ENCODE measurements at places on chromosomes 7 and 10.

- no peak for DNase-seq
Observed at GRCh38 chr7:99623091-99623693, 6.4 kb downstream of the ZSCAN25 start.

DNA sequence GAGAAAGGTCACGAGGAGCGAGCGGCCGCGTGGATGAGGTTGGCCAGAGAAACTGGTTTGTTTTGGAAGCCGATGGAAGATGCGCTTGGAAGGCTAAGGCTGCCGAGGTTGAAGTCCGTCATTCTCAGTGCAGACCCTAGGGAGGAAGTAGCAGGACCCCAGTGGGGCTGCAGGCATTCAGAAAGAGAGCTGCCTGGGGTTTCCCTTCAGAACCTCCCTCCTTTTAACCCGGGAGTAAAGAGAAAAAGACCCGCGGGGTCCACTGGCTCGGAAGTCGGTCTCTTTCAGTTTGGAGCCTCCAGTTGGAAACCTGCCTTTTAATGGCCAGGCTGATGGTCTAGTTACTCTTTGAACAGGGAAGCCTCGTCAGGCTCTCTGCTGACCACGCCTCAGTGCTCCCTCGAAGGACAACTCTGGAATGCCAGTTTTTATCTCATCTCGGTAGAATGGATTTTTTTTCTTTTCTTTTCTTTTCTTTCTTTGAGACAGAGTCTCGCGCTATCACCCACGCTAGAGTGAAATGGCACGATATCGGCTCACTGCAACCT is 188.6 kb downstream of the CUX1 start:
- DNase-seq: no peak

DNA sequence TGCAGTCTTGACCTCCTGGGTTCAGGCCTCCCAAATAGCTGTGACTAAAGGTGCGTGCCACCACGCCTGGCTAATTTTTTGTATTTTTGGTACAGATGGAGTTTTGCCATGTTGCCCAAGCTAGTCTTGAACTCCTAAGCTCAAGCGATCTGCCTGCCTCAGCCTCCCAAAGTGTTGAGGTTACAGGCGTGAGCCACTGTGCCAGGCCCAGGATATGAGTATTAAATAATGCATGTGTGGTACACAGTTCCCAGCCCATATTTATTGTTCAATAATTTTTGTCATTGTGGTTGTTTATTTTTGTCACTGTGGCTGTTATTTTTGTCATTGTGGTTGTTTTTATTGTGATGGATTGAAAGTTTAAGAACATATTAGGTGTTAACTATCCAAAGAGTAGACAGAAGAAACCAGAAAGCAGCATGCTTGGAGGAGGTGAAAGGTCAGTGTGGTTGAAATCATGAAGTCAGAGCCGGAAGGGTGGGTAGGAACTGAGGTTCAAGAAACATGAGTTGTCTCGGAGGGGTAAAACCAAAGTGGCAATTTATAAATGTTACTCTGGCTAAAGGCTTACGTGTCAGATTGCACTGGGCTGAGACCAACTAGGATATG is 45.0 kb downstream of the MRC1 start:
- no peak for DNase-seq

- DNase-seq: no peak
Observed at GRCh38 chr10:103635580-103635979, 142.1 kb downstream of the NEURL1 start.

GRCh38 chr7:78720066-78720465 is 733.4 kb downstream of the MAGI2 start:
- DNase-seq: no peak

- DNase-seq: no peak
Observed at GRCh38 chr7:699476-700170, 26.9 kb upstream of the DNAAF5 start.

DNA sequence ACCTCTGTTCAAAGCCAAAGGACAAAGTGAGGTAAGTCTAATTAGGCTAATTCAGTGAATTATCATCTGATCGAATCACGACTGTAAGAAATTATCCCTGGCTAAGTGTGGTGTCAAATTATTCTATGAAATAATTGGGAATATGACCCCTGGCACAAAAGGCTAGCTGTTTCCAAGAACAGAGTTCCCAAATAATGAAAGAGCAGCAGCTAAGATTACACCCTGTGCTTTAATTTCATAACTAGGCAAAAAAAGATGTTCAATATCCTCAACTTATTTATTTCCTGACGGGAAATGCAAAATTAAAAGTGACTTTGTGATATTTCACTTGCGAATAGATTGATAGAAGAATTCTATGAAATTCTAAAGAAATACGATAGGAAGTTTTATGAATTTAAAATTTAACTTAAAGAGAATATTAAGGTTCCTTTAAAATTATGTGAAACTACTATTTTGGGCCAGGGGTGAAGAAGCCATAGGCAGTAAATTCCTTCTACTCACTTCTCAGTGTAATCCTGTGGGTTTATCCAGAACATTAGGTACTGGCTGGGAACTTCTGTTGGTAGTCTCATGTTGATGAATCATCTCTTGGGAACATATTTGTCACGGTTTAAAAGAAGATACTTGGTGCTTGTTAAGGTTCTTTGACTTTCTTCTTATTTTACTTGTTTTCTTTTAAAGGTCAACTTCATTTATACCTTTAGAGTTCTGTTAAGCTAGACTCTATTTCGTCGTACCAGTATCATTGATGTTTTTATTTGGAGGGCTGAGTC is 148.5 kb downstream of the POLR1F start:
- no peak for DNase-seq

DNA sequence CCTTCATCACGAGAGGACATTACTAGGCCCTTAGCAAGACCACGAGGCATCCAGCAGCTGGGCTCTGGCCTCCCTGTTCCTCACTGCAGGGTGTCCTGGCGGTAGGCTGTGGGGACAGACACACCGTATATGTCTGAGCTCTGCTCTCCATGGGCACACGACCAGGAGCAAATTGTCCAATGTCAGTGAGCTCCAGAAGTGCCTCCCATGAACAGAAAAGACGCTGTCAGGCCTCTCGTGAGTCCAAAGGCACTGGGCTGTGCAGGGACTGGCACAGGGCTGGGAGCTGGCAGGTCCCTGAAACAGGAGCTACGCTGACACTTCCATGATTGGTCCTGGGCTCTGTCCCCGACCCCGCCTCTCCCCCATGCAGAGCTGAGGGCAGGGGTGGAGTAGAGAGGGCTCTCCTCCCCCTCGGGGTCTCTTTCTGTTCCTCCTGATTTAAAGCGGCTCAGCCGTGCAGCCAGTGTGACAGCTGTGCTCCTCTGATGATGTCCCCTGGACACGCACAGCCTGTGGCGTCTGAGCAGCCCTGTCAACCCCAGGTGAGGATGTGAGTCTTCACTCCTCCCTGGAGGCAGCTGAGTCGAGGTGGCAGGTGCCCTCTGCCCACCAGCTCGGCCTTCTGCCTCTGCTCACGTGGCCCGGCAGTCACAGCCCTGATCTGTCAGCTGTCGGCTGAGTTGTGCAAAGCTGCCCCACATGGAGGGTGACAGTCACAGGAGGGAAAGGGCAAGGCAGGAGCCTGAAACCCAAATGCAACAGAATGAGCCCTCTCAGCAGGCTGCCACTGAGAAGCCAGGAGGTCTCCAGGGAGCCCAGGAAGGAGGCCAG is 13.0 kb downstream of the ANTXRL start:
- no peak for DNase-seq

DNA sequence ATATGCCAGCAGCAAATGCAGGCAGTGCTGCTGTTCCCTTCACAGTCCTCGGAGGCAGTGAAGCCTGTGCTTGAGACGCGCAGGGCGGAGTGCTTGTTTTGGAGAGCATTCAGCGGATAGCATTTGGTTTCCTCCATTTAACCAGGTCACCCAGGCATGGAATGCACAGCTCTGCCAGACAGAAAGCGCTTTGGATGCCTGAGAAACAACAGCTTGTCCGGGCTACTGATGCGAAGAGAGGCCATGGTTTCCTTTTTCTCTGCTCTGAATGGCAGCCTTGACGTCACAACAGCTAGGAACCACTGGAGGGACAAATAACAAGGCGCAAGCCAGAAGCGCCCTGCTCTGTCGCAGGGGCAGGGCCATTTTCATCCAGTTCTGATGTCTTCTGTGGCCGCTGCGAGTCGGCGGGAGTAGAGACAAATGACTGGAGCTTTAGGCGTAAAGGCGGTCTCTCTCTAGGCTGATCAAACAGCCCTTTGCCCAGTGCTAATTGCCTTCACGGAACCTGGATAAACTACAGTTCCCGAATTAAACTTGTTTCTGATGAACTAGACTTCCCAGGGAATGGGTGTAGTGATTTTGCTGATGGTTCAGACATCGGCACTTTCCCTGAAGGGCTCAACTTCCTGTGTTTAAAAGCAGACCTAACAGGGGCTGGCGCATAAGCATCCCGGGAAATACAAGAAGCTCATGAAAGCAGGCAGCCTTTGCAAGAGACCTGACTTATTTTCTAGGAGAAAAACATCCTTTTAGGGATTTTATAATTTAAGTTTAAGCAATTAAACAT is 187.6 kb upstream of the KLF14 start:
- no peak for DNase-seq

- no peak for DNase-seq
Observed at GRCh38 chr10:20287586-20287985, 471.4 kb downstream of the PLXDC2 start.

GRCh38 chr7:131219312-131220041 is 108.2 kb upstream of the MKLN1 start:
- DNase-seq: no peak

- DNase-seq: no peak
Observed at GRCh38 chr7:47227762-47228177, 354.1 kb downstream of the TNS3 start.

DNA sequence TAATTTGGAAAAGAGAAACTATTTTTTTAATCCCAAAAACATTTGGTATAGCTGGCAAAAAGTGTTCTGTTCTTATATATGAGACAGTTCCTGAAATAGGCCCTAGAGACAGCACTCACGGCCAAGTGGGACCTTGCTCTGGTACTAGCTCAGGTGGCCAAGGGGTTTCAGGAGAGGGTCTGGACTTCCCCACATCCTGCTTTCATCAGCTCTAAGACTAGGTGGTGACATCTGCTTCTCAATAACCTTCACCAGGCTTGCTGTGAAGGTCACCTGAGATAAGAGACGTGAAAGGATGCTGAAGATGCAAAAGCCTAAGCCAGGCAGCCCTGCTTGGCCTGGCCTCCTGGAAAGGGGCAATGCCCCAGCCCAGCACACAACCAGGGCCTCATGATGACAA is 40.6 kb downstream of the RBM28 start:
- no peak for DNase-seq

DNA sequence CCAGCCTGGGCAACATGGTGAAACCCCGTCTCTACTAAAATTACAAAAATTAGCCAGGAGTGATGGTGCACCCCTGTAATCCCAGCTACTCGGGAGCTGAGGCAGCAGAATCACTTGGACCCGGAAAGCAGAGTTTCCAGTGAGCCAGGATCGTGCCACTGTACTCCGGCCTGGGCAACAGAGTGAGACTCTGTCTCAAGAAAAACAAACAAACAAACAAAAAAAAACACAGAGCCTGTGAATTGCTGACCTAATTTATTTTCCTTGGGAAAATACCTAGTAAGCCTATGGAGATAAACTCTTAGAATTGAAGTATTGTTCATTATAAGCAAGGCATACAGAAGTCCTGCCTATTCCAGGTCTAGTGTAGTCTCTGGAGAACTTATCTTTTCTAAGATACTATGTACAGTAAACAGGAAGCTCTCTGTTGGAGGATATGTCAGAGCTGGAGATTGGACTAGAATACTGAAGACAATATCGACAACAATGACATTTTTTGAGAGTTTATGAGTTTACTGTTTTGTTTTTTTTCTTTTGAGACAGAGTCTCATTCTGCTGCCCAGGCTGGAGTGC is 14.9 kb downstream of the GTF2I start:
- DNase-seq: no peak

GRCh38 chr10:97721871-97722780 is 8.6 kb downstream of the MARVELD1 start:
- DNase-seq: no peak
